ENCODE measurements at places on chromosomes 6 and 20.

DNA sequence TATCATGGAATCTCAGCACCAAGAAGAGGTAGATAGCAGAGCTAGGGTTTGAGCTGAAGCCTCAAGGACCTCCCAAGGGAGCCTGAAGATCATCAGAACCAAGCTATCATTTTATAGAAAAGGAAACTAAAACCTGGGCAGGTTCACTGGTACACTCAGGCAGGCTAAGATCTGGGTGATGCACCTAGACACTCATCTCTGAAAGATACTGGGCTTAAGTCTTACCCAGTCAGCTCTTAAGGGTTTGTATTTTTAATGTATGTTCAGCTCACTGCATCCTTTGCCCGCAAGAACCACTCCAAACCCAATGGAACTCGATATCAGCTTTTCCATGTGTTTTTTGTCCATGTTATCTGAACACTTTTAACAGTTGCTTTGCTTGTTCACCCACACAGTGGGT lies 78.0 kb upstream of the SLC22A16 start:
- DNase-seq, result no peak

DNA sequence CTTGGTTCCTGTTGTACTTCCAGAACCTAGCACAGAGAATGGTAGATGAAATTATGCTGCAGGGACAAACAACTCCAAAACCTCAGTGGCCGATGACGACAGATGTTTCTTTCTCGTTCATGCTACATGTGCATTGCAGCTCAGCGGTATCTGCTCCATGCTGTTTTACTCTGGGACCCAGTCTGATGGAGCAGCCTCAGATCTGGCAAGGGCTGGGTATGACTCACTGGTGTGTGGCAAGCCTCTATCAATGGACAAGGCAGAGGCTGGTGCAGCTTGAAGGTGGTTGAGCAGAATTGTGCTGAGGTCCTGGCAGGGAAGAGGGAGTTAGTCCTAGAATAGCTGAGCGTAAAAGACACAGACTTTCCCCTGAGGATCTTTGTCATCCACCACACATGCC lies 10.3 kb upstream of the BLCAP start:
- DNase-seq, result no peak

GRCh38 chr6:168134560-168135201 lies 55.7 kb upstream of the FRMD1 start:
- no peak for DNase-seq

DNA sequence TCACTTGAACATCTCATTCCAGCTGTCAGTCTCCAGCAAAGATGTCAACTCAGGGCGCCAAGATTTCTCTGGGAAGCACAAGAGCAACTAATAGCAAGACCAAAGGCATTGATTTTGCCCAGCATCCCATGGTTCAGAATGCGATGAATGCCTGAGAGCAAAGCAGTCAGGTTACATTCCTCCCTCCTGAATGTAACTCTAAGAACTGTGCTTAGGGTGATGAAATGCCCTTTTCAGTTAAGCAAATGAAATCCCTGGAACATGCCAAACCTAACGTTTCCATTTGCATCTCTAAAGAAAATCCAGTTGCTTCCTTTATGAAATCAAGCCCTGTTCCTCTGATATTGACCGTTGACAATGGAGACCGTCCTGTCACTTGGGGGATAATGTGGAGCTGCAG lies 224.0 kb upstream of the PLN start:
- DNase-seq, result no peak

DNA sequence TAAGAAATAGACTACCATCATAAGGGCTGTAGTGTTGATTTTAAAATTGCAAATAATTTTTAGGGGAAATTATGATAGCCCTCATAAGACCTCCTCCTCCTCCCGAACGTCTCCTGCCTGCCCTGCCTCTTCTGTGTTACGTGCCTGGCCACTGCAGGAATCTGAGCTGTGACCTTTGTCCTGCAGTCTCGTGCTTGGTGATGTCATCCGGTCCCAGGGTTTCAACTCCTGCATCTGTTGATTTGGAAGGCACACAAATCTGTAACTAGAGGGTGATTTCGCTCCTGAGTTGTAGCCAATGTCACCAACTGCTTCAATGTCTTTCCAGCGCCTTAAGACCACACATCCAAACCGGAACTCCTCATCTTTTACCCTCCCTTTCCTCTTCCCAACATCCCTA lies 163.2 kb downstream of the AIG1 start:
- DNase-seq, result no peak

- no peak for DNase-seq
Observed at GRCh38 chr20:61361501-61361900, 109.4 kb downstream of the CDH4 start.

DNA sequence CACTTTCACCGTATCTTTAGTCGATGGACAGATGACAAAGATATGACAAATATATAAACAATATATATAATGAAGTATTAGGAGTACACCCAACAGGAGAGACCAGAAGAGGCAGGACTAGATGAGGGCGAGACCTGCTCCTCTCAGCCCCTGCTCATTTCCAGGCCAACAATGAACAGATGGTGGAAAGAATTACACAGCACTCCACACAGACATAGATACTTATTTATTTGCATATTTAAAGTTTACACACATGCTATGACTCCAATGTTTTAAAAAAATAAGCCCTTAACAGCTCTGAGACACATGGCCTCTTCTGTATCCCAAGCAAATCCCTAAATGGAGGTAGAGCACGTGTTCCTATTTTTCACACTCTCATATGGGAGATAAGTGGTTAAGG lies 10.4 kb downstream of the FAM210B start:
- DNase-seq, result no peak
